ENCODE measurements at places on chromosomes 12 and 14.

DNA sequence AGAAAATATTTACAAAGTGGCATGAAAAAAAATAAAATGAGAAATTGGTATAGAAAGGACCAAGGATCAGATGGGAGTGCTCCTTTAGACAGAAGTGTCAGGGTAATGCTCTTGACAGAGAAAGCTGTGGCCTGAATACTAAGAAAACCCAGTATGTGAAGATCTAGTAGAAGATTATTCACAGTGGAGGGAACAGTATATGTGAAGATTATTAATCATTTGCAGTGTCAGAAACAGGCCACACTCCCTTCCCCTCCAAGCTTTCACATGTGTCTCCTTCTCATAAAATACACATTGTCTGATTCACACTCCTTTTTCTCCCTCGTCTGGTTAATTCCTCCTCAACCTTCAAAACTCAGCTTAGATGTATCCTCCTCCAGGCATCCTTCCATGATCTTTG lies 41.3 kb downstream of the CAPS2 start:
- DNase-seq = no peak

- no peak for DNase-seq
These were observed 16.5 kb upstream of the YY1 start for GRCh38 chr14:100222224-100223093.

DNA sequence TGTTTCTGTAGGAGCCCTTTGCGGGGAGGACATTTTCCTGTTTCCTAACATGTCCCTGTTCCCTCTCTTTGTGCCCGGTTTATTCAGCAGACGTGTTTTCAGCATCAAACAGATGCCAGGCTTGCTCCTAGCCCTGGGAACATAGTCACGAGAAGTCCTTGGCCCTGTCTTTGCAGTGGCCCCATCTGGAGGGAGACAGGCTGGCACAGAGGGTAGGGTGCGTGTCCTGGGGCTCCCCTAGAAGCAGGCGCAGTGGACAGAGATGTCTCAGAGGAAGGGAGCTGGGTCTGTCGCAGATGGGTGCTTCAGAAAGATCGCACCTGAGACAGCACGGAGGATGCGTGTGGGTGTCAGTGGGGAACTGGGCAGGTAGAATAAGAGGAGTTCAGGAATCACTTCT lies 75.0 kb upstream of the DYNC1H1 start:
- DNase-seq = no peak

GRCh38 chr12:41700940-41701339 lies 443.7 kb downstream of the GXYLT1 start:
- DNase-seq = no peak

DNA sequence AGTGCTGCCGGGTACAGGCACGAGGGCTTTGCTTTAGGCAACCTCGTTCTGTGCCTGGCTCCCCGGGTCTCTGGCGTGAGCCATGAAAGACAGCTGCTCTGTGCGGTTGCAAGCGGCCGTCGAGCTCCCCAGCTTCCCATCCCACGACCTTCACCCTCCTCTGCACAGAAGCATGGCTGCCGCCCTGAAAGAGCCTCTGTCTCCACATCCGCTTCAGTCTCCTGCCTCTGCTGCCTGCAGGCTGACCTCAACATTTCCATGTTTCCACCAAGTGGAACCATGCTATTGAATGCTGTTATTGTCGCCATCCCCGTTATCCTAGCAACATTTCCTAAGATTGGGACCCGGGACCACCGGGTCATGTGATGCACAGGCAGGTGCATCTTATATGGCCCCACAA lies 57.1 kb downstream of the KDM2B start:
- DNase-seq = no peak

DNA sequence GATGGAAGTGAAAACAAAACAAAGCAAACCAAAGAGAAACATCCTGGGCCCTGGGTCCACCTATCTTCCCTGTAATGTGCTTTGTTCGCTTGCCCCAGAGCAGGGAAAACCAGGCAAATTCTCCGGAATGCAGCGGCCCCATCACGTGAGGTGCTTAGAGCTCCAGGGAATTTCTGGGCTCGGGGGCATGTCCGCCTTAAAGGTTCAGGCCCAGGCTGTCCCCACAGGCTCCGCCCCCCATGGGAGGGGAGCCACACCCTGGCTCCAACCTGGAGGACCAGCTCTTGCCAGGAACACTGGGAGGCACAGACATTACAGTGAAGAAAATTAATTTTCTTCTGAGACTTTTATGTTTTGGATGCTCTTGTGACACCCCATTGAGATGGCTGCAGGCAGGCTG lies 69.9 kb downstream of the RBM19 start:
- DNase-seq = no peak

- no peak for DNase-seq
These were observed 39.2 kb upstream of the GPR68 start for GRCh38 chr14:91283666-91284065.
